ENCODE measurements at places on chromosomes 1 and 21.

- no peak for DNase-seq
These were observed 216.6 kb upstream of the B3GALT2 start for GRCh38 chr1:193402977-193403376.

- DNase-seq: peak; percentile 89
These were observed 125.9 kb downstream of the RHOU start for GRCh38 chr1:228860911-228861831.

DNA sequence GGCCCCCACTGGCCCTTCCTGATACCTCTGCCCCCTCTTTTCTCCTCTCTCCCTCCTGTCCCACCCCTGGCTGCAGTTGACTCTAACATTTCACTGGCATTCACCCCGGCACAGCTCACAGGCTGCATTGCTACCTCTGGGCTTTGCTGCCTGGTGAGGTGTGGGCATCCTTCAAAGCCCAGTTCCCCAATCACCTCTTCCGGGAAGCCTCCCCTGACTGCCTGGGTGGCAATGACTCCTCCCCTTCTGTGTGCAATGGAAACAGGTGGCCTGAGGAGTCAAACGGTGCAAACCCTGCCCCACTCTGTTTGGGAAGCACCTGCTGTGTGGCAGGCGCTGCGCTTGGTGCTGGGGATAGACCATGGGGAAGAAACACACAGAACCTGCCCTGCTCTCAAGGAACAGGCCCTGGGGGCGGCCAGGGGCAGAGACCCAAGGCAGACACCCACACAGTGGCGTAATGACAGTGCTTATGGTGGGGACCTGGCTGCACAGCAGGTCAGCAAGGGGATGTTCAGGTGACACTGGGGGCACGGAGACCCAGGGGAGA lies 39.3 kb upstream of the POFUT2 start:
- DNase-seq: no peak

- DNase-seq: no peak
These were observed 255.8 kb downstream of the TGFB2 start for GRCh38 chr1:218600968-218601367.

GRCh38 chr1:206897175-206897574 lies at the start of gene IL24:
IL24 (plus strand) TSS chr1:206897443; CDS start chr1:206897833, 390 bp downstream.
- no peak for DNase-seq

GRCh38 chr21:15870819-15871218 lies 141.0 kb downstream of the USP25 start:
- no peak for DNase-seq

DNA sequence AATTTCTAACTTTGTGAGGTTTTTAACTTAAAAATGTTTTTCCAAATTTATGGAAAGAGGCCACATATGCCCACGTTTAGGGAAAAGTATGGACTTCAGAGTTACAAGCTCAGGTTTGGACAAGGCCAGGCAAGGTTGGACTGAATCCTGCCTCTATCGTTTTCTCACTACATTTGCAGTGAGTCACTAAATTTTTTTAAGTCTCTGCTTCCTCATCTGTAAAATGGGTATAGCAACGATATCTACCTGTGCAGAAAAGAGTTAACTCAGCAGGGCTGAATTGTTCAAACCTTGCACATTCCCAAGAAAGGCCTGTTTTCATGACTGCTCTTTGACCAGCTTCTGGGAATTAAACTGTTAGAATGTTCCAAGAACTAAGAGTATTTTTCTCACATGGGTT lies 159.1 kb downstream of the LTN1 start:
- DNase-seq: no peak

All from EL (cell line).